Right forelimb (tissue), 1 donor: ENCODE measurements at places on chromosomes 13 and 19.

GRCh38 chr13:41516760-41517159 lies 59.4 kb downstream of the RGCC start:
- no peak for DNase-seq

GRCh38 chr13:92265408-92265807 lies 867.0 kb downstream of the GPC5 start:
- no peak for DNase-seq

DNA sequence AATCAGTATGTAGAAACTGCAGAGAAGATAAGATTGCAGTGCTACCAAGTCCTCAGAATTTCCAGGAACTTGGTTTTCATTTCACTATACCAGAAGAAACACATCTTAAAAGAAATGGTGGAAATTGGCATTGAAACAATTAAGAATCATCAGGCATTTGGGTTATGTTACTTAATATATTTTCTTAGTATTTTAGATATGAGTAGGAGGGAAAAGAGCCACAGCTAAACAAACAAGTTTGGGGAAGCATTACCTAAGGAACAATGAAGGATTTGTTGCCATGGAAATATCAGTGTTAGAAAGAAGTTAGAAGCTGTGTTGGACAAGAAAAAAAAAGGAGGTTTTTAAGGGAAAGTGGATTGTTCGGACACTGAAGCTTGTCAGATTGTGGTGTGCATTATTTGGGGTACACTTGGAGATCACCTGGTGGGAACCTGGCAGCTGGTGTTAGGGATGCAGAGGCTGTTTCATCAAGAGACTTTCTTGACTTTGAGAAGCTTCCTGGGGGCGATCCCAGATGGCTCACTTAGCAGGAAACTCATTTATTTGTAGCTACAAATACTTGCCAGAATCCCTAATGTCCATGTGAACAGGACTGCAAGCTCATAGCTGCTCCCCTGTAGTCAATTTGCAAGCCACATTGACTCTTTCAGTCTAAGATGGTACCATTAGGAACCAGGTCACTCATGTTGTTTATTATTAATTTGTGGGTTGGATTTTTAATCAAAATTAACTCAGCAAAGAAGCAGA lies 246.7 kb downstream of the RFC3 start:
- no peak for DNase-seq

- peak; percentile 83 for DNase-seq
These were observed at the start of gene ZNF358 for GRCh38 chr19:7515645-7516151. ZNF358 (plus strand) TSS chr19:7516103; CDS start chr19:7519243, 3,140 bp downstream.

GRCh38 chr19:12199757-12200419 lies 37.0 kb downstream of the ZNF136 start:
- no peak for DNase-seq

DNA sequence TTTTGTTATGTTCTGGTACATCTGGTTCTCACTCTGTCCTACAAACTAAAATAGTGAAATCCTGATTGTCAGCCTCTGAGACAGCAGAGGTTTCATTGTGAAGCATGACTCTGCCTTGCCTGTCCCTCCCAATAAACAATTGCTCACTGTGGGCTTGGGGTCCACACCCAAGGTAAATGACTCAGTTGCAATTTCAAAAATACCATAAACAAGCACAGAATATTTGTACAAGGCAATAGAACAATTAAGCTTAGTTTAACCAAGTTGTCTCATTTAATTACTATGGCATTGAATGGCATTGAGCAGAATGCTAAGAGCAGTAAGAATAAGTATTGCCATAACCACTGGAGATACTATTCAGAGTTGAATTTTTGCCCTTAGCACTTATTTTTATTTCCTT lies 353.6 kb downstream of the SPRY2 start:
- DNase-seq = no peak
